Neural crest cell (in vitro differentiated cells): ENCODE measurements at places on chromosomes 11 and 22.
A peak's percentile ranks its signal among the peaks of the same experiment; 100 is the strongest.

- H3K27ac ChIP-seq: no peak overlapping the region
- H3K4me3 ChIP-seq: no peak overlapping the region
- no peak for DNase-seq
- H3K27me3 ChIP-seq: no peaks in the 10 kb centered on the region
Measured at GRCh38 chr11:16392616-16393015, 36.3 kb upstream of the SOX6 start.

DNA sequence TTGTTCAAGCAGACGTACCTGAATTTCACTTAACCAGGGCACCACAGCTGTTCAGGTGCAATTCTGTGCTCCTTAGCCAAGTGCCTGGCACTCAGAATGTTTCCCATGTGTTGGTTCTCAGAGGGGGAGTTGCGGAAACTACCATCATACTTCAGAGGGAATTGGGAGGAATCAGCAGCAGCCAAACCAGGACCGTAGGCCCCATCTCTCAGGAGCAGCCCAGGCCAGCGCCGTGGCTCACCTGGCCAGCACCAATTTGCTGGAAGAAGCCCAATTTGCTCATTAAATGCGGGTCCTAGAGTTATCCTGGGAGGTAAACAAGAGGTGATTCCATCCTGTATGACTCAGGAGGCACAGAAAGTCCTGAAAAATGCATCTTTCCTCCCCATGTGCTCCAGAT is 435.4 kb downstream of the BRD1 start:
- H3K27me3 ChIP-seq: peaks cover 2% of the 10 kb centered on the region
- no peak overlapping the region for H3K27ac ChIP-seq
- no peaks in the 10 kb centered on the region for H3K36me3 ChIP-seq

GRCh38 chr11:111512296-111513239 is at the start of gene BTG4:
Gene BTG4, minus strand, starts transcription at chr11:111512386. Its CDS starts 13,610 bp downstream, at chr11:111498776.
- no peak within 1 kb of the TSS for H3K27ac ChIP-seq
- peaks cover 8% of the 10 kb centered on the region for H3K4me1 ChIP-seq
- H3K36me3 ChIP-seq: no peaks in the 10 kb centered on the region
- H3K4me3 ChIP-seq: peak within 1 kb of the TSS; percentile 75
- DNase-seq: peak; percentile 26

- H3K36me3 ChIP-seq: no peaks in the 10 kb centered on the region
- no peak overlapping the region for H3K4me3 ChIP-seq
- peaks cover 32% of the 10 kb centered on the region for H3K27me3 ChIP-seq
Measured at GRCh38 chr11:45459491-45459890, 173.3 kb upstream of the SYT13 start.

DNA sequence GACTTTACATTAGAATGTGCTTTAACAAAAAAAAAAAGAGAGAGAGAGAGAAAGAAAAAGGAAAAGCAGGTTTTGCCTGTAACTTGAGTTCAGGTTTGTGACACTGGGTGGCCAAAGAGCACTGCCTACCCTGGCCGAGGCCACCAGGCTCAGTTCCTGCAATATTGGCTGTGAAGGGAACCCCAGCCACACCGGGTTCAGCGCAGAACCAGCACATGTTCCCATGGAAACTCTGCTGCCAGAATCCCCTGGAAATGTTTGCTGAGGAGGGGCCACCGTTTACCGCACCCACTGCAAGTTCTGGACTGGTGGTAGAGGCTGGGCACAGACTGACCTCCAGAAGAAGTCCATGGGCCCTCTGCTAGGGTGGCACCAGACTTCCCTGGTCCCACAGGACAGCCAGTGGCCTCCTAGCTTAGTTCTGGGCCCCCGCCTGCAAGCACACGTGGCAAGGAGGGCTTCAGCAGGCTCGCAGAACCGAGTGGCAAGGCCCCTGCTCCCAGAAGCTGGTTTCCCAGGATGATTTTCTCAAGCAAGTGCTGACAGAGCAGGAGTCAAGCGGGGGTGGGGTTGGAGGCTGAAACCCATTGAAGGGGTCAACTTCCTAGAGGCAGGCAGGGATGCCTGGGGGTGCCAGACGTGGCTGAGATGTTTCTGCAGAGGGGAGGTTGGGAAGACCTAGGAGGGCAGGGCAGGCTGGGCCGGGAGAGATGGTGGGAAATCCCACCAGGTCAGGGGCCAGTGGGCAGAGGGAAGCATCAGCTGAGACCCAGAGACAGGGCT is 51.2 kb downstream of the NFAM1 start:
- peaks cover 22% of the 10 kb centered on the region for H3K4me1 ChIP-seq
- no peak overlapping the region for H3K27ac ChIP-seq
- no peaks in the 10 kb centered on the region for H3K36me3 ChIP-seq
- peaks cover 14% of the 10 kb centered on the region for H3K27me3 ChIP-seq
- no peak overlapping the region for H3K4me3 ChIP-seq
- DNase-seq: no peak

DNA sequence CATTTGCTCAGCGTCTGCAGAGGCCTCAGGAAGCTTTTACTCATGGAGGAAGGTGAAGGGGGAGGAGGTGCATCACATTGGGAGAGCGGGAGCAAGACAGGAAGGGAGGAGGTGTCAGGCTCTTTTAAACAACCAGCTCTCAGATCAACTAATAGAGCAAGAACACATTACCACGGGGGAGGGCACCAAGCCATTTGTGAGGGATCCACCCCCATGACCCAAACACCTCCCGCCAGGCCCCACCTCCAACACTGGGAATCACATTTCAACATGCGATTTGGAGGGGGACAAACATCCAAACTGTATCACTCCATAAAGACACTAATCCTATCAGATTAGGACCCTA is 18.9 kb upstream of the THY1 start:
- H3K36me3 ChIP-seq: no peaks in the 10 kb centered on the region
- DNase-seq: no peak
- no peak overlapping the region for H3K4me3 ChIP-seq
- H3K4me1 ChIP-seq: peaks cover 9% of the 10 kb centered on the region
- H3K27ac ChIP-seq: no peak overlapping the region

GRCh38 chr22:45994491-45995404 is 17.8 kb upstream of the WNT7B start:
- no peak overlapping the region for H3K4me3 ChIP-seq
- no peaks in the 10 kb centered on the region for H3K36me3 ChIP-seq
- peak; percentile 99 for DNase-seq
- H3K27ac ChIP-seq: no peak overlapping the region
- H3K4me1 ChIP-seq: peaks cover 4% of the 10 kb centered on the region

DNA sequence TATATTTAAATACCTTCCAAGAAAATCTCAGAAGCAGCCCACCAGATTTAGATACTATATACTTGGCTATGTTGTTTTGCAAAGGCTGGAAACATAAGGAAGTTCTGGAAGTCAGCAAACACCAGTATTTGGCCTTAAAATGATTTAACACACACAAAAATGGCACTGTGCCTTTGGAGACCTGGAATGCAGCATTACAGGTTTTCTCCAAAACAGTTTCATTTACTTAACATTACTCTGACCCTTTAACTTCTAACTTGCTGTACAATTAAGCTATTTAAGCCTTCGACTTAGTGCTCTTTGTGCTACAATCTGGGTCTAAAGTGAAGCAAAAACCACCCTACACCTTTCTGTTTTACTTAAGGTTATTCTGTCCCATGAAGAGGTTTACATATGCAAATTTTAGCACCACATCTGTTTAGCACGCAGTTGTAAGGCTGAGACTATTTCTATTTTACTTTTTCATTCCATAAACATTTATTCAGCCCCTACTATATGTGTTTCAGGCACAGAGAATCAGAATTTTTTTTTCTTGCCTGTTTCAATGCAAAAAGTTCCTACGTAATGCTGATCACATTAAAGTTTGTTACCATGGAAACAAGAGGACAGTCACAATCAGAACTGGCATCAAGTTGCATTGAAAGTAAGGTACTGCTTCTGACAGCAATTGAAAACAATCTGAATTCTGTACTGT is 70.3 kb downstream of the MAML2 start:
- H3K36me3 ChIP-seq: peaks cover 30% of the 10 kb centered on the region
- H3K4me1 ChIP-seq: peaks cover 21% of the 10 kb centered on the region
- no peaks in the 10 kb centered on the region for H3K27me3 ChIP-seq
- no peak overlapping the region for H3K4me3 ChIP-seq

DNA sequence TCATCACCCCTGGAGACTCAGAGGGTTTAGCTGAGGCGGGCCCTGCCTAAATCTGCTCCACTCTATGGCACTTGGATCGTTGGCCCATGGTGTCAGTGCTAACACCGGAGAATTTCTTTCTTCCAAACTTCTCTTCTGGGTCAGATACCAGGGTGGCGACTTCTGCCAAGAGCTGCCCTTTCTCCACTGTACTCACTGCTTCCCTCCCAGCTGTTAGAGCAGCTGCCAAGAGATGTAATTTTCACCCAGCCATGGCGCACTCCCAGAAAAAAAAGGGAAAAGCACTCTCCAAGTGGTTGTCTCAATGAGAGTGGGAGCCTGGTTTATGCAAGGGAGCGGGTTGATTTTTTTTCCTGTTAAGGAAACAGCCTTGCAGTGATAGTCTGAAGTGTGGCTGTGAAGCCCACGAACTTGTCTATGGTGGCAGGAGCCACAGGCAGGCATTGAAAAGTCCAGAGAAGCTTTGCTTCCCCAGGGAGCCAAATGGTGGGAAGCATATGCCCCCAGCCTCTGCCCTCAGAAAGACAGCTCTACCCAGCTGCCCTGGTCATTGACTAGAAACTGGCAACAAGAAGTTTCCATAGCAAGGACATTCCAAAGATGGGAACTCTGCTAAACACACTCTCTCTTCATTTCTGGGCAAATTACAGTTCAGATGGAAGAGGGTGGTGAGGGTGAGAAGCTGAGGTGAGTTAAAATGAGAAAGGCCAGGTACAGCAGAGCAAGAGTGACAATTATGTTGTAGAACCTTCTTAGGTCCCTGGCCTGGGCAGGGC is 10.7 kb downstream of the PCSK7 start:
- peaks cover 30% of the 10 kb centered on the region for H3K4me1 ChIP-seq

- H3K27me3 ChIP-seq: no peaks in the 10 kb centered on the region
- H3K36me3 ChIP-seq: peaks cover 8% of the 10 kb centered on the region
- H3K4me3 ChIP-seq: no peak overlapping the region
- no peak for DNase-seq
- no peak overlapping the region for H3K27ac ChIP-seq
Measured at GRCh38 chr11:40445391-40445790, 1014.1 kb downstream of the LRRC4C start.

DNA sequence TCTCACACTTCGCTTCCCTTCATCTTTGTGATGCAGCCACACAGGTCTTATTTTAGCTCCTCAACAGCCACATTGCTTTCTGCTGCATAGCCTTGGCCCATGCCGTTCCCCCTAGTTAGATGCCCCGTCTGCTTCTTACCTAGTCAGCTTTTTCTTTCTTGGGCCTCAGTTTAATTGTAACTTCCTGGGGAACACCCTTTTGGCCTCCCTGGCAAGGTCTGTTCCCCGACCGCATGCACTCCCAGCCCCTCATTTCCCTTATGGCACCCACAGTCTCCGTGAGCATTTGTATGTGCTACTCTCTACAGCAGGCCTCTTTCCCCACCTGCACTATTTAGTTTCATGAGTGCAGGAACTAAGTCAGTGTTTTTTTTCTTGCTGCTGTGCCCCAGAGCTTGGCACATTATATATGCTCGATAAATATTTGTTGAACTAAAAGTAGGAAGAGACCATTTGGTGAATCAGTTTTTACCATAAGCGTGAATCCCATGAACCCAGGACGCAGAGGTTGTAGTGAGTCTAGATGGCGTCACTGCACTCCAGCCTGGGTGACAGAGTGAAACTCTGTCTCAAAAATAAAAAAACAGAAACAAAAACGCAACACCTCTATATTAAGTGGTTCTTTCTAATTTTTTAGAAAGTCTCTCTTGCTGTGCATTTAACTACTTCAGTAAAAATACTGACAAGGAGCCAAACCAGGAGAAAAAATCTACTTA is 38.5 kb downstream of the TNRC6B start:
- H3K4me3 ChIP-seq: no peak overlapping the region
- no peaks in the 10 kb centered on the region for H3K27me3 ChIP-seq
- H3K36me3 ChIP-seq: no peaks in the 10 kb centered on the region
- H3K27ac ChIP-seq: peak overlapping the region; percentile 60
- peaks cover 47% of the 10 kb centered on the region for H3K4me1 ChIP-seq

DNA sequence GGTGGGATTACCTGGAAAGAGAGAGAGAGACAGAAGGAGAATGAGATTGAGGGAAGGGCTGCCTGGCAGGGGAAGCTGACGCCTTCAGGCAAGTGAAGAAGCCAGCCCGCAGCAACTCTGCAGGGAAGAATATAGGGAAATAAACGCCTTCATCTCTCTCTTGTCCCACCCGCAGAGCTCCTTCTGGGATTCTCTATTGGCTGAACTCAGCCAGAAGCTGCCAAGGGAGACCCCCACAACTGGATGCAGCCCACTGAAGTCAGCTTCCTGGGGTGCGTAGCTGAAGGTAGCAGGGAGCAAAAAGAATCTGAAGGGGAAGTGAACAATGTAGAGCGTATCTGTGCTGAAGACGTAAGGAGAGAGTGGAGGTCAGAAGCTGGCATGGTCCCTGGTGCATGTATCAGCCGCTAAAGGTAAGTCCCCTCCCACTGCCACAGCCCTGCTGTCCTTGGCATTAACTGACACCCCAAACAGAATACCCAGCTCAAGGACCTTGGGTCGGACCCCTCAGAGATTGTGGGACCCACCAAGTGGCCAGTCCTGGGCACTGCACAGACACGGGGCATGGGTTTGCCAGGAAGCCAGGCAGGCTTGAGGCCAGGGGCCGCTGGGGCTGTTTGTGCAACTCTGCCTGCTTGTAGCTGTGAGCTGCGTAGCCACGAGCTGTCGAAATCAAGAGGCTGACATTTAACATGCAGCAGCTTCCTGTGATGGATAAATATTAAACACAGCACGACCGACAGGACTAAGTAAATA is 469.9 kb downstream of the MN1 start:
- H3K4me1 ChIP-seq: peaks cover 24% of the 10 kb centered on the region
- no peaks in the 10 kb centered on the region for H3K27me3 ChIP-seq
- H3K36me3 ChIP-seq: no peaks in the 10 kb centered on the region

- H3K4me3 ChIP-seq: no peak overlapping the region
- no peak overlapping the region for H3K27ac ChIP-seq
- no peaks in the 10 kb centered on the region for H3K36me3 ChIP-seq
- DNase-seq: no peak
- no peaks in the 10 kb centered on the region for H3K27me3 ChIP-seq
- no peaks in the 10 kb centered on the region for H3K4me1 ChIP-seq
Measured at GRCh38 chr11:105230586-105230985, 91.0 kb upstream of the CARD18 start.

- peaks cover 4% of the 10 kb centered on the region for H3K4me1 ChIP-seq
- H3K36me3 ChIP-seq: peaks cover 18% of the 10 kb centered on the region
- no peak for DNase-seq
- no peak overlapping the region for H3K27ac ChIP-seq
Measured at GRCh38 chr11:74070723-74071492, 62.0 kb upstream of the UCP3 start.

DNA sequence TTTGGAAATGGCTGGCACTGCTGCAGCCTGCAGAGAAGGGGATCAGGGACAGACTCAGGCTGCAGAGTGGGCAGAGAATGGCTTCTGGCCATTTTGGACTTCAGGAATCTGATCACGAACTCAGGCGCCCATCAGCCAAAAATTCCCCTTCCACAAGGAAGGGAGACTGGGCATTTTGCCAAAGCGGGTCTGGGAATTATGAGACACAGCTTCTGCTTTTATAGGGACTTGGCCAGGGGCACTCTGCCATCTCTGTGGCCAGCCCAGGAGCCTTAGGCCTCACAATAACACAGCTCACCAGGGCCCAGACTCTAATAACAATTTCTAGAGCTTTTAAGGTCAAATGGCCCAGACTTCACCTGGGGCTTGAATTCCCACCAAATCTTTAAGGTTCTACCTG is 74.7 kb downstream of the CHST1 start:
- no peaks in the 10 kb centered on the region for H3K36me3 ChIP-seq
- no peak overlapping the region for H3K27ac ChIP-seq
- H3K4me1 ChIP-seq: no peaks in the 10 kb centered on the region
- peaks cover 36% of the 10 kb centered on the region for H3K27me3 ChIP-seq
- no peak for DNase-seq

- H3K4me1 ChIP-seq: no peaks in the 10 kb centered on the region
- no peak overlapping the region for H3K27ac ChIP-seq
Measured at GRCh38 chr11:84413549-84413948, 1127.4 kb upstream of the CCDC90B start.
